ENCODE measurements at places on chromosomes 16 and 17.

DNA sequence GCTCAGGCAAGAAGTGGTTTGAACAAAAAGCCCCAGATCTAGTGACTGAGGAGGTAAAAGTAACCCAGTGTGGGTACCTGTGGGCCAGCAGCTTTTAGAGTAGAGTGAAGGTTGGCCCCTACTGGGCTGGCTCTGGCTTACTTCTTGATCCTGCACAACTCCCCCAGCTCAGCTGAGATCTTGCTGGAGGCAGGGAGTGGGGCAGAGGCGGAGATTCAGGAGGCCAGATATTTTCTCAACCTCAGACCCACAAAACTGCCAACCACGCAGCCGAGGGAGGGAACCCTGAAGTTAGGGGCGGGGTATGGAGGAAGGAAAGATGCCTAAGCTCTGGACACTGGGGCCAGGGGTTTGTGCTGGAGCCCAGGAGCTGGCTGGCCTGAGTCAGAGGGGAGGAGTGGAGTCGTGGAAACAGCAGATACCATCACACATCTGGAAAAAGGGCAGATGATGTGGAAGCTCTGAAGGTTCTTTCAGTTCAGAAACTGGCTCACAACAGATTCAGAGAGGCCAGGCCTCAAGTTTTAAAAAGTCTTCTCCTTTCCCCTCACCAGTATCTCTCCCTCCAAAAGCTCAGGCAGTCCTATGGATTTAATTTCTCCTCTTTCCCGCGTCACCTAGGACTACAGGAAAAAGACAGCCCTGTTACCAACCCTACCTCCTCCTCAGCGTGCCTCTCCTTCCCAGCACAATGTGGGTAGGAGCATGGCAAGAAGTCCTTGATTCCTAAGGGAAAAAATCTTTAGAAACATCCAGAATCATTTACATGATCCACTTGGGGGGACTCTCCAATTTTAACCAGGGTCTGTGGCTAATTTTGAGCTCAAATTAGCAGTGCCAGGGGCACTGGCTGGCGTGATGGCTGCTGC, 48.1 kb downstream of the MYO18A start:
- DNase-seq, result no peak

GRCh38 chr16:77191259-77191969, 424 bp downstream of the MON1B start:
- DNase-seq, result no peak

GRCh38 chr16:10744370-10745030, 858 bp downstream of the NUBP1 start:
- DNase-seq, result no peak

GRCh38 chr17:62816282-62816839, 8.2 kb upstream of the MARCHF10 start:
- DNase-seq, result no peak

DNA sequence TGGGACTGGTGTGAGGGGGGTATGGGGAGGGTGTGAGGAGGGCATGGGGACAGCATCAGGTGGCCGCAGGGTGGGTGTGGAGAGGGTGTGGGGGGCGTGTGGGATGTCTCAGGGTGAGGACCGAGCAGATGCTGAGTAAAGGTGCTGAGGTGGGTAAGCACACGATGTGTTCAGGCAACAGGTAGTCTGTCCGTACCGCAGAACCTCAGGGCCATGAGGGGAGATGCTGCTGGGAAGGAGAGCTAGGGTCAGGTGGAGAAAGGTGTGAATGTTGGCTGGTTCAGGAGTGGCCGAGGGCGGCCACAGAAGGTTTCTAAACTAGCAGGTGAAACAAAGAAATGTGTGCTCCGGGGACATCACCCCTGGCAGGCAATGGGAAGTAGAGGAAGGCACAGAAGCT, 80.0 kb upstream of the CDH5 start:
- no peak for DNase-seq

DNA sequence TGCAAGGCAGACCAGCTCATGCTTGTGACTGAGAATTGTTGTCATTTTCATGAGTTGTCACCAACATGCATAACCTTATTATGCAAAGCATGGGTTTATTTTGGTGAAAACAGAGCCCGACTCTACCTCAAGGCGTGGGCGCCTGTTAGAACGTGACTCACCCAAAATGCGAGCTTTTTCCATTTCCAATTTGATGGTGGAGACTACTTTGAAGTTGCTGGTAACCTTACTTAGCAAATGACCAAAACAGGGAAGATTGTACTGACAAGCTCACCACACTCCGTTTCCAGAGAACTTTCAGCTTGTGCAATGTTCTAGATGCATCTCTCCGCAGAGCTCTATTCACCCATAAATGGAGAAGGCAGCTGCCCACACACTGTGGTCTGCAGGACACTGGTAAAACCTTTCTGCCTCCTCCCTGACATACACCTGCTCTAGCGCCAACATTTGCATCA, 284.5 kb downstream of the MAF start:
- DNase-seq, result no peak

- DNase-seq, result no peak
These were observed 44.7 kb upstream of the HS3ST3A1 start for GRCh38 chr17:13646411-13646810.

DNA sequence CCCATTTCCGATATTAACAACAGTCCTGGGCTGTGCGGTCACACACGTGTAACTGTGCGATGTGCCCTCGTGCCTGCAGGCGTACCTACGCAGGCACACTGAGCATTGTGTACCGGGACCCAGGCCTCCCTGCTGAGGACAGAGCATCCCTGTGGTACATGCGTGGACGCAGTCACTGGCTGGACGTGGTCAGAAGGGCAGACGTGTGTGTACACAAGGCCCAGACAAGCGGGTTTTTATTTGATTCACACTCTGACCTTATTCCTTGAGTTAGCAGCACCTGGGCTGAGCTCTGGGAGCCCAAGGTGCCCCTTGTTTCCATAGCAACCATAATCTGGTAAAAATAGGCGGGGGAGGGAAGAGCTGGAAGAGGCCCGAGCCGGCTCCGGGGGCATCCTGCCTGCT, 19.5 kb downstream of the RAP1GAP2 start:
- DNase-seq, result no peak

DNA sequence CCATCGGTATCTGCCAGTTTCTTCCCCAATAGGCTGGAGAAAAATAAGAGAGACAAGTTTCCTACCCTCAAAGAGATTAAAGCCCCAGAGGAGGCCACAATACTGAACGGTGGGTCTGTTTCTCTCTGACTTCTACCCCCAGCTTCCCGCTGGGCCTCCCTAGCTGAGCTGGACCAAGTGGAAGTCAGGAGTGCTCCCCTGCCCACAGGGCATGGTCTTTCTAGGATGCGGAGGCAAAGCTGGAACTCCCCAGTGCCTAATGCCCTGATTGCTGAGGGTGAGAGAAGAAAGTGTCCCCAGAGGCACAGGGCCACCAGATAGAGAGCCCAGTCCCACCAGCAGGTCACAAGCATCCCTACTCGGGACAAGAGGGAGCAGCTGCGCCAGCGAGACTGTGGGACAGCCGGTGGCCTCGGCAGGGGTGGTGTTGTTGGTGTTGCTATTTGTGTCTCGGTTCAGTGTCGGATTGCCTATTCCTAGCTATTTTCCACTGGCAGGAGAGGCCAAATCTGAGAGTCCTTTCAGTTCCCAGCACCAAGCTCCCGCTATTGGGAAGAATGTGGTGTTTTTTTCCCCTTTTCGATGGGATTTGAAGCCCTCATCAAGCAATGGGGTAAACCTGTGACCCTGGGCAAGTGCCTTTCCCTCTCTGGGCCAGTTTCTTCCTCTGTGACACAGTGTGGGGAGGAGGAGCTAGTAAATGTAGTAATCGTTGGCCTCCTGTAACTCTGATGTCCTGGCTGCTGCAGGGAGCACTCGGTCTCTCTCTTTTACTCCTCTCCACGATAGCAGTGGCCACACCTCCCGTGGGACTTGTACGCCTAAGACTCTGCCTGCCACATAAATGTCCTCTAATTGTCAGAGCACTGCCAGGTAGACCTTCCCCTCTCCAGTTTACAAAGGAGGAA, 22.5 kb upstream of the TBX2 start:
- DNase-seq, result no peak

- no peak for DNase-seq
These were observed 41.5 kb upstream of the HS3ST3A1 start for GRCh38 chr17:13643180-13643579.

- no peak for DNase-seq
These were observed 20.6 kb downstream of the ADAM11 start for GRCh38 chr17:44779211-44780025.

- no peak for DNase-seq
These were observed 51.5 kb downstream of the GPRC5B start for GRCh38 chr16:19833176-19833575.

DNA sequence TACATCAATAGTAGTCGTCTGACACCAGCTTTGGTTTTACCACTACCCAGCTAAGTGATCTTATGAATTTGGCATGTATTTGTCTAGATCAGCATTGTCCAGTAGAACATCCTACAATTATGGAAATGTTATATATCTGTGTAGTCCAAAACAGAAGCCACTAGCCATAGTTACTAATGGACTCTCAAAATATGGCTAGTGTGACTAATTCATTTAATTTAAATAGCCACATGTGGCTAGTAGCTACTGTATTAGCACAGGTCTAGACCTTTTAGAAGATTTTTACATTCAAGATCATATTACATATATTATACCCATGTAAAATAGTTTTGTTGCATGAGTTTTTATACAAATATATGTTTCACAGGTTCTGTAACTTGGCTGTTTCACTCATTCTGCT, 27.0 kb upstream of the NFAT5 start:
- no peak for DNase-seq

- DNase-seq, result no peak
These were observed 26.5 kb upstream of the C16orf87 start for GRCh38 chr16:46857368-46857945.

GRCh38 chr16:81164481-81164880, 68.3 kb upstream of the GCSH start:
- DNase-seq, result no peak

- DNase-seq, result no peak
These were observed 190.7 kb downstream of the AXIN2 start for GRCh38 chr17:65370669-65371131.

GRCh38 chr17:73750975-73751374, 106.7 kb upstream of the SDK2 start:
- no peak for DNase-seq

DNA sequence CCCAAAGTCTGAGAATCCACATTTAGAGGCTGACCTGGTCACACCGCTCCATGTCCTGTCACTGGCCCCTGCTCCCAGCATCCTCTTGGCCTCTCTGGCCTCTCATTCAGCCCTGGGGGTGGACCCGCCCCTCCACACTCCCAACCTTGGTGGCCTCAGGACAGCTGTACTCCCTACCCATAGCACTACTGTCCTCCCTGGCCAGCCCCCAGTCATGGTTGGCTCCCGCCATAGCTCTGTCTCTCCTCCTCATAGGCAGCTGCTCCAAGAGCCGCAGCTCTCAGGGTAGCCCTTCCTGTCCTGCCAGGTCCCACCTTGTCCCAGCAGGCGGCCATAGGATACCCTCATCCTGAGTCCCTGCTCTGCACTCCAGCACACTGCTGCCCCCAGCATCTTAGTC, 38.0 kb upstream of the PHB1 start:
- DNase-seq, result no peak

GRCh38 chr17:68711858-68712257, 110.7 kb upstream of the FAM20A start:
- DNase-seq, result no peak

DNA sequence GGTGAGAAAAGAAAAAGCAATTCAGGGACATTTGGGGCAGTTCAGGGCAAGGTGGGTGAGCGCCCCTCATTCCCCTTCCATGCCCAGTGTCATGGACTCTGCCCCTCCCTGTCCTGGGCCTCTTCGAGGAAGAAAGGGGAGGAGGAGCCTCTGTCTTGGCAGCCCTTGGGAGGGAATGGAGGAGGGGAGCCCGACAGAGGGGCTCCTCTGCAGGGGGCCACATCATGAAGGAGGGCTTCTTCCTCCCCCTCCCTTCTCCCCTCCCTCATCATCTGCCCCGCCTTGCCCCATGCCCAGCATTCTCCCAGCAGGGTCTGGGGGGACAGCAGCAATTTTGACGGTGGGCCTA, 33.2 kb upstream of the TAC4 start:
- DNase-seq, result no peak

DNA sequence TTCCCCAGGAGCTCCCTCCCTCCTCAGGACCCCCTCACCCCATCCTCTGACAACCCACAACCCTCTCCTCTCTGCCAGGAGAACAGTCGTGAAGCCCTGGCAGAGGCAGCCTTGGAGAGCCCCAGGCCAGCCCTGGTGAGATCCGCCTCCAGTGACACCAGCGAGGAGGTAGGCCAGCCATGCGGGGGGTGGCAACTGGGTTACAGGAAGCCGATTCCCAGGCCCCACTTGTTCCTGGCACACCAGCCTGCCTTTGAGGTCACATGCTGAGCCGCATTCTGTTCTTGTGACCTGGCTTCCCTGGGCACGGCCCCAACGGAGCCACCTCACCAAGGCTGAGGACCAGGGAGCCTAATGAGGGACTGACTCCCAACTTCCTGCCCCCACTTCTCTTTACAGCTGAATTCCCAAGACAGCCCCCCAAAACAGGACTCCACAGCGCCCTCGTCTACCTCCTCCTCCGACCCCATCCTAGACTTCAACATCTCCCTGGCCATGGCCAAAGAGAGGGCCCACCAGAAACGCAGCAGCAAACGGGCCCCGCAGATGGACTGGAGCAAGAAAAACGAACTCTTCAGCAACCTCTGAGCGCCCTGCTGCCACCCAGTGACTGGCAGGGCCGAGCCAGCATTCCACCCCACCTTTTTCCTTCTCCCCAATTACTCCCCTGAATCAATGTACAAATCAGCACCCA, 7.9 kb downstream of the NAT9 start:
- DNase-seq, result no peak

DNA sequence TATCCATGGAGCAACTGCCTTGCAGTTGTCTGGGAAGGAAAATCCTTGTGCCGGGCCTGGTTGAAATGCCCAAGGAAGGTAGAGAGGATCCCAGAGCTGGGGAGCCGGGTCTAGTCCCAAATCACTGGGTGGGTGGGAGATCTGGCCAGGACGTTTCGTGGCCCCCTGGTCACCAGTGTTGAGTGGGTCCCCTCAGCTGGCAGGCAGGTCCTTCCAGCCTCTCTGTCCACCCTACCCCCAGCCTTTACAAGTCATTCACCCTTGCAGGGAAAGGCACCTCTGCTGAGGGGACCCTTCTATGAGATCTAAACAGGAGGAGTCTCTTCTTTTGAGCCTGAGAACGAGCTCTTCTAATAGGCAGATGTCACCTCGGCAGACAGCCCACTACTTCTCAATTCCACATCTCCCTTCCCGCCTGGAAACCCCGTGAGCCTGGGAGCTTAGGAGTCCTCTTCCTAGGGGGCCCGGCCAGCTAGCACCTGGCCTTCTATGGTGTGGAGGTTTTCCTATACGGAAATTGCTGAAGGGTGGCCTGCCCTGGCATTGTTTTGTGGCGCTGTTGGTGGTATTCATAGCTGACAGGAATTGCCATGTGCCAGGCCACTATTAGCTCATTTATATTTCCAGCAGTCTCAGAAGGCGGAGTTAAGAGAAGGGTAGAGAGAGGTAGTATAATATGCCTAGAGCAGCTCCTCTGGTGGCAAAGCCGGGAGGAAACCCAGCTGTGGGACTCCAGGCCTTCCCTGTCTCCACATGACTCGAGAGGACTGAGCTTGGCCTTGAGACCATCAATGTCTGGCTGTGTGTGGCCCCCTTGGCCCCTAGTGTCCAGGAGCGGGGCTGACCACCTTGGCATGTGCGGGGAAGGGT, 13.3 kb downstream of the MPRIP start:
- no peak for DNase-seq

GRCh38 chr17:55496094-55496881, 15.0 kb downstream of the SMIM36 start:
- DNase-seq, result no peak
